ENCODE measurements at places on chromosomes 11 and 22.

- DNase-seq, result no peak
Observed at GRCh38 chr11:113176599-113177360, 137.6 kb upstream of the TTC12 start.

DNA sequence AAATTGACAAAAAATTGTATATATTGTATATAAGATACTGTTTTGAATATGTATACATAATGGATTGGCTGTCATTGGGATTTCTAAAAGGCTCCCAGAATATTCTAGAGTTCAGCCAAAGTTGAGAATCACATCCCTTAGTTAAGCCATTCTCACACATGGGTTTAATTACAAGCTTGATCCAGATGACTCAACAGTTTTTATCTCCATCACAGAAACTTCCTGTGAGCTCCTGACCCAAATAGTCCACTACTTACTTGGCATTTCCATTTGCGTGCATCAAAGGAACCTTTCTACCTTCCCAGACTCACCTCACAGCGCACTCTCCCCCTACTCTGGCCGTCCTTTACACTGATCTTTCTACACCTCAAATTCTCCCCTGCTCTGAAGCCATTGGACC is 184.8 kb upstream of the ARHGAP20 start:
- no peak for DNase-seq

GRCh38 chr22:46421267-46421666 is 85.8 kb downstream of the TRMU start:
- no peak for DNase-seq

DNA sequence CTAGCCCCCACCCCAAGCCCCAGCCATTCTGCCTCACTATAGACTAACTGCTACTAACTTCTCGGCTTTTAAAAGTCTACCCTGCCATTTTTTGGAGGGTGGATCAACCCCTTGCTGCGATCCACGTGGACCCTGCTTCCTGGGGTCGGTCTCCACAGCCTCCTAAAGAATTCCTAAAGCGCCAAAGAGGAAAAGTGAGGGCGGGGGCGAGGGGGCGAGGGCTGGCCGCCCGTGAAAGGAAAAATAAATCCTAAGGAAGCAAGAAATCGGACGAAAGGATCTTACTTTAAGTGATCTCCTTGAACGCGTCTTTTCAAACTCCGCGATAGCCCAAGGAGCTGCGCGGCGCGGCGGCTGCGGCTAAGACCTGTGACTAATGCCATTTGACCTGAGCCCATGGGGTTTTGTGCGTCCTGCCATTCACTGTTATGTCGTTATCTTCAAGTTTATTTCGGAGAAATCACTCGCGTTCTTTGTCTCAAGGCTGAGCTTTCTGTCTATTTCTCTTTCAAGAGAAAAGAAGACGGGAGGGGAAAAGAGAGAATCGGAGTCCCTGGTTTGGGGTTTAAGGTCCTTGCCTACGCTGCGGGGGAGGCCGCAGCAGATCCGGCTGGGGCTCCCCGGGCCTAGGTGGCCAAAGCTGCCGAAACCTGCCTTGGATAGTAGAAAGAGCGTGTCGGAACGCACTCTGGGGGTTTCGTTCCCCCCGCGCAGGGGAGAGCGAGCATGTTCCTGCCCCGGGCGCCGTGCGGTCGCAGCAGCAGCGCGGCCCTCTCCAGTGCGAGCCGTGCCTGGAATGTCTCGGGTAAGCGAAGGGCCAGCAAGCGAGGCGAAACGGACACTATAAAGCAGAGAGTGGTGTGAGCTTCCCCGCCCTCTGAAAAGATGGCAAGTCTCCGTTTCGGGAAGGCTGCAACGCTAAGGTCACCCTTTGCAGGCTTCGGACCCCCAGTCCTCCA is 2.8 kb upstream of the DBX1 start:
- DNase-seq, result no peak

GRCh38 chr11:91470656-91471055 is 754.0 kb upstream of the FAT3 start:
- DNase-seq, result no peak

DNA sequence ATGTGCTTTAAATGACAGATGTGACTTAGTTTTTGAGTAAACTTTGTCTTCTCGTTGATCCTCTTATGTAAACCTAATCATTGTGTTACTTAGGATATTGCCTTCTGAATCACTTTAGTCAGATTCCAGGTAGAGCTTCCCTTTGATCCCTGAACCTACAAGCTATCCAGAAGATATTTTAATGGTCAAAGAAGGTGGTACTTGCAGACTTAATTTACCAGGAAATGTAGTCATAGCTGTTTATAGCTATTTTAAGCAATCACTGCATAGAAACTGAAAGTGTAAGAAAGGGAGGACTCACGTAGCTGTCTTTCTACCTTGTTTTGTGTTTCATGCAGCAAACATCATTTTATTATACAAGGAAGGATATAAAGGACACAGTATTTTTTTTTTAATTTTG is 189.5 kb downstream of the DDX10 start:
- no peak for DNase-seq

DNA sequence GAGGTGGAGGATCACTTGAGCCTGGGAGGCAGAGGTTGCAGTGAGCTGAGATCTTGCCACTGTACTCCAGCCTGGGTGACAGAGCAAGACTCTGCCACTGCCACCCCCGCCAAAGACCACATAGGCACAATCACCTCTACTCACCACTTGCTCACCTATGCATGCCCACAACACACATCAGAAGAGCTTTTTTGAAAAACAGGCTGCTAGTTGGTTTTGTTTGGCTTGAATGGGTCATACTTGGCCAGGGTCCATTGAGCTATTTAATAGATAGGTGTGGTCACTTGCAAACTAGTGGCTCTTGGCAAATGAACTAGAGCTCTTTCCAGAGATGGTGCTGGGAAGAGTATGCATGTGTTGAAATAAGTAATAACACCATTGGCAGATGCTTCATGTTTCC is 80.1 kb downstream of the EMSY start:
- no peak for DNase-seq

DNA sequence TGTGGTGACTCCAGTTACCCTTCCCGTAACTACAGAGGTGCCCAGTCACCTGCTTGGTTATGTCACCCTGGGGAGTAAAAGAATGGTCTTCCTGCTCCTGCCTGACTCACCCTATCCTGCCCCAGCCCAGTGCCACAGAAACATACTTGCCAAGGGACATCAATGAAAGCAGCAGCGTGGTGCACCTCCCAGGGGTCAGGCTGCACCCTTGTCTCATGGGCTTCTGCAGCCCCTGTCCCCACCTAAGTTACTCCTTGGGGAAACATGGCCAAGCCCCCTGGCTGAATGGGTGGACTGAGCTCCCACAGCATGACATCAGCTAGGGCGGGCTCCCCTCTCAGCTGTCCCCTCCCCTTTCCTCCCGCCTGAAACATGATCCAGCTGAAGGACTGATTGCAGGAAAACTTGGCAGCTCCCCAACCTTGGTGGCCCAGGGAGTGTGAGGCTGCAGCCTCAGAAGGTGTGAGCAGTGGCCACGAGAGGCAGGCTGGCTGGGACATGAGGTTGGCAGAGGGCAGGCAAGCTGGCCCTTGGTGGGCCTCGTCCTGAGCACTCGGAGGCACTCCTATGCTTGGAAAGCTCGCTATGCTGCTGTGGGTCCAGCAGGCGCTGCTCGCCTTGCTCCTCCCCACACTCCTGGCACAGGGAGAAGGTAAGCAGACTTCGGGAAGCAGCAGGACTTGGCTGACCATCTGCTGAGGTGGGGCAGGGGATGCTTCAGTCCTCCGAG is at the start of gene HTR3A:
Gene HTR3A (plus strand): TSS at position 368 of the 730 bp plus-strand sequence. CDS start 218 bp downstream, at position 586.
- DNase-seq, result no peak

GRCh38 chr11:107043242-107044006 is 25.1 kb upstream of the GUCY1A2 start:
- DNase-seq, result no peak

DNA sequence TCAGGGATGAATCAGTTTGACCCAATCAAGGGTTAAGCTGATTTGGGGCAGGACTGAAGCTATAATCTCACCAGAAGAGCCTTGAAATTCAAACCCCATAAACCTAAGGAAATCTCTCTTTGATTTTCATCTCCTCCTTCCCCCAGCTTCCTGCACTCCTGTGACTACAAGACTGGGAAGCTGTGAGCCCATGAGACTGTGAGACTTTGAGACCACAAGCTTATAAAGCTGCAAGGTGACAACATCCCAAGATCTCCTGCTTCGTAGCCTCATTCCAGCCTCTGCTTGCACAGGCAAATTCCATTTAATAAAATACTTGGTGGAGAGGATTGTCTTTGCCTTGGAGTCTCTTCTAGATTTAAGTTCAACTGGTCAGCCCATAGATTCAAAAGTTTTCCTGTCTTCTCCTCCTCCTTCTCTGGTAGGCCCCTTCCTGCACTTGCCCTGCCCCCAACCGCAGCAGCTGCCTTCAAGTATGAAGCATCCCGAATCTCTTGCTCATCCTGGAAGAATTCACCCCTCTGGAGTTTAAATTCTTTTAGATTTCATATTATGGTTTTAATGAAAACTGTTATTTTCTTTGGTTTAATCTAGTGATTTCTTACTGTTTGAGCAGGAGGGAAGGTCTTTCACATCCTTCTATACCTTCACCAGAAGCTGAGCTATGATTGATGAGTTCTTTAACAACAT is 42.1 kb downstream of the PAMR1 start:
- no peak for DNase-seq

DNA sequence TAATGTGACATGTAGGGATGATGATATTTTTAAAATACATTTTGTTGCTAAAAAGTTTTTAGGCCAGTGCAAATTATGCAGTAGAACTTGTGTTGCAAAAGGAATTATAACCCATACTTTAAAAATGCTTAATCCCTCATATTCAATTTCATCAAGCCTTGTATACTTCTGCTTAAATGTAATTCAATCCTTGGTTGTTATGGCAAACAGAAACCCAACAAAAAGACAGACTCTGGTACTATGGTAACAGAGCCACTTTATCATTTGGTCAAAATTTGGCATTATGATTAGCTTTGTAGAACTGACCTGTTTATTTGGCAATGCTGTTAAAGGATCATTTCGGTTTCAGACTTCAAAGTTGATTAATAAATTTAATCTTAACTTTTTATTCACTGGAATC is 284.8 kb downstream of the TMEM135 start:
- no peak for DNase-seq

- no peak for DNase-seq
Observed at GRCh38 chr11:94002226-94002625, 18.9 kb upstream of the HEPHL1 start.

DNA sequence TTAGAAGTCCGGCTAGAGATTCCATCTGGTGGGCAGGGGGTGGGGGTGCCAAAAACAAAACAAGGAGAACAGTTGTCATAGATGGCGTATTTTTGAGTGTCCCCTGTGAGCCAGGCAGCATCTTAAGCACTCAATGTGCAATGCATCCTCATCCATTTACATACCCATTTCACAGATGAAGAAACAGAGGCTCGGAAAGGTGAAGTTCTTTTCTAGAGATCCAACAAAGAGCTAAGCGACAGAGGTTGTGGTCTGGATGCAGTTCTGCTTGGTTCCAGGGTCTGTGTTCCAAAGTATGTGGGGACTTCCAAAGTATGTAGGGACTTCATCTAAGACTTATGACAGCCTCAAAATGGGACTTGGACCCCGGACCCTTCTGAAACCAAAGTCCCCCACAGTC is 277.8 kb downstream of the MN1 start:
- no peak for DNase-seq

DNA sequence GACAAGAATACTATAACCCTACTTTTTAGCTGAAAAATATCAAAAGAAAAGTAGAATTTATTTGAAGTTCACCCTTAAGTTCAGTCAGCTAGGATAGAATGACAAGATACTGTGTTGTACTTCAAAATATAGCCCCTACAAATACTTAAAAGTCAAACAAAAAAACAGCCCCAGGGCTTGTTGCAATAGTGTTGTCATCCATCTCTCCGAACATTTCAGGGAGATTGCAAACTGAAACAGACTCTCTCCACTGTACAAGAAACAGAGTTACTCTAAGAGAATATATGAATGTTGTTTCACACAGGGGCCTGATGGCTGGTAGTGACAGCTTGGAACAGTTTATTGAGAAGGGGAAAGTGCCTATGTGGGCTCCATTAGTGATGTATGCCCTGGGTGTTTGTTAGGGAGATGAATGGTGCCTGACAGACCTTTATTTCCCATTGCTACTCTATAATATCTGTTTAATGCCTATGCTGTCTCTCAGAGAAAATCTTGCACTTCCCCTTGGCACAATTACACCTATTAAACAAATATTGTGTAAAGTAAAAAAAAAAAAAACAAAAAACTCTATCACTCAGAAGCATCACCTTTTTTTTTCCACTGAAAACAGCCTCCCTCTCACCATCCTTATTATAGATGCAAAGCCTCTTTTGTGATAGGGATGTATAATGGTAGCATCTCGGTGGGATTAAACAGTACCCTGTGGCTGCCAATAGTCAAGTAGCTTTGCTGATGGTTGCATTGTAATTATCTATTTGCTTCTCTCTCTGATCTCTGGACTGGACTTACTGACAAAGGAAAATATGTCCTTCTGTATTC is 506.3 kb upstream of the LUZP2 start:
- DNase-seq, result no peak

All from stimulated activated CD8-positive, alpha-beta memory T cell treated with anti-CD3 and anti-CD28 coated beads, Interleukin-4, amount 100 ng/mL, for 1 hour (primary cell).